ENCODE measurements at places on chromosomes 3 and 15.
A peak's percentile ranks its signal among the peaks of the same experiment; 100 is the strongest.

- DNase-seq, result peak; percentile 34
Measured at GRCh38 chr3:184183679-184184078, 2.3 kb upstream of the ABCF3 start.

DNA sequence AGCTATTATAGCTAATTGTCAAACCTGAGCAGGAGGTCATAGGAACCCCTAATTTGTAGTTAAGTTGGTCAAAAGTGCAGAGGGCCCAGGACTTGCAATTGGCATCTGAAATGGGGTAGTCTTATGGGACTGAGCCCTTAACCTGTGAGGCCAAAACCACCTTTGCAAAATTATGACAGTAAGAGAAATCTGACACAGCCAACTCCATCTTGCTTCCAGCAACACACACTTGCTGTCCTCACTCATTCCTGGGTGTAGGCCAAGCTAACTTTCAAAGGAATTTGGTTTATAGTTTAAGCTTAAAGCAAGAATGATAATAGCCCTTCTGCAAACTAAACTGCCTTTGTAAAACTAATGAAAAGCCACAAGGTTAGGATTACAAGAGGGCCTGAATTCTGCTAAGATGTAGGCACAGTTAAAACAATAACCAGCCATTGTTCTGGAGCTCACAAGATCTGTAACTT lies 57.6 kb upstream of the FRMD4B start:
- no peak for DNase-seq

DNA sequence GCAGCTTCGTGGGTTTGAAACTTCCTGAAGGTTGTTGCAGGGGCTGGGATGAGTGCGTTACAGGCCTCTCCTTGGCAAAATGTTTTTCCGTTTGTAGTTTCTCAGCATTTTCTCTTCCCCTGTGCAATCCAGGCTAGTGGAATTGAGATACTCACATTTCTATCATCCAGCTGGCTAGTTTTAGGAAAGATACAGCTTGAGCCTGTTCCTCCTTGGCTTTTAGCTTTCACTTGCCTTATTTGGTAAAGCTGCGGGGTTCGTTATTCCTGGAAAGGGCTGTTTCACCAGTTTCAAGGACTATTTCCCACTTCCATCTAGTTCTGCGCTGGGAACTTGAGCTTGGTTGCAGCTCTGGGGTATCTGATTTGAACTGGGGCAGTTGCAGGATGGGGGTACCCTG lies 90.3 kb downstream of the ITPR1 start:
- DNase-seq, result no peak

GRCh38 chr3:36678216-36679013 lies 85.9 kb downstream of the DCLK3 start:
- DNase-seq, result no peak

DNA sequence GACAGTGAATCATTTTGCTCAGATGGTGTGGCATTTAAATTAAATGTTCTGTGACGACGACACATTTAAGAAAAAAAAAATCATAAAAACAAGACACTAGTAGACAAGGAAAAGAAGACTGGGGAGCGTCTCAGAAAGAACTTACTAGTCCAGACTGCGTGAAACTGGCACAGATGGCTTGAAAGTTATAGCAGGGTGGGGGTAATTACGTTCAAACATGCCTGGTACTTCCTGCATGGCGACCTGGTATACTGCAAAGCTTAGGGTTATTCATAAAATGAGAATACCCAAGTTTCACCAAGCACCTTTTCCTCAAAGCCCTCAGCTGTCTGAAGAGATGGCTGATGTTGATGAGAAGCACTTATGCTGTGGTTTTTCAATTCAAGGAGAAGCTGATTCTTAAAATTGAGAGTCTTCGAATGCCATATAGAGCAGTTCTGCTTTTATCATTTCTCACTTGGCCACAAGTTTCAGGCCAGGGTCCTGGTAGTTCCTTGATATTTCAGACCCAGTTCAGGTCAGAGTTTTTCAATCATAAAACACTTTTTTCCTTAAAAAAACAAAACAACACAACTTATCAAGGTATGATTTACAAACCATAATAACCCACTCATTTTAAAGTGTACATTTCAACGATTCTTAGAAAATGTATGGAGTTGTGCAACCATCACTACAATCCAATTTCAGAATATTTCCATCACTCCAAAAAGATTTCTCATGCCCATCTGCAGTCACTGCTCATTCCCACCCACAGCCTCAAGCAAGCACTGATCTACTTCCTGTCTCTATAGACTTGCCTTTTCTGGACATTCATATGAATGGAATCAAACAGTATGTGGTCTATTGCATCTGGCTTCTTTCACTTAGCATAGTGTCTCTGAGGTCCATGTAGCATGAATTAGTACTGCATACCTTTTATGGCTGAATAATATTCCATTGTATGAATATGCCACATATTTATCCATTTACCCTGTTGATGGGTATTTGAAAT lies 24.7 kb downstream of the PCOLCE2 start:
- DNase-seq, result no peak

DNA sequence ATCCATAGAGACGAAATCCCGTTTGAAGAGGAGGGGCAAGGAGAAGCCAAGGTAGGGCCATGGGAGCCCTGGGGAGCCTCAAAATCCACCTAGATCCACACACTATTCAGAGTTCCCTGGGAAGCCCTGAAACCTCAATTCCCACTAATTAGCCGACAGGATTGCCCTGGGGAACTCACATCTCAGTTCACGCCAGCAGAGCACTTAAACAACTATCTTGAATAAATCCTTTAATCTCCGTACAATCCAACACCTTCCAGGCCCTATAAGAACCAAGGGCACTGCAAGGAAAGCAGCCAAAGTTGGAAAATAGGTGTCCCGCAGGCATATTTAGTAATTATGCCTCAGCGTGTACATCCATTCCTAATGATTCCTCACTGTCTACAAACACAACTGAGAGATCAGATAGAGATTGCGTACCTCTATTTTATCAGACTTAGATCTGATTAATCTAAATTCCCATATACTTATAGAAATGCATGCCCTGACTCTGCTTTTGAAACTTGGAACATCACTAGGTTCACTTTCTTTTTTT lies 25.6 kb upstream of the EIF4A2 start:
- no peak for DNase-seq

GRCh38 chr15:91852741-91853510 lies 582 bp upstream of the SLCO3A1 start:
- DNase-seq, result peak; percentile 92

GRCh38 chr3:40516201-40516600 lies 8.6 kb upstream of the ZNF621 start:
- DNase-seq, result no peak

GRCh38 chr3:134362670-134363380 lies 11.4 kb downstream of the AMOTL2 start:
- DNase-seq, result peak; percentile 53

DNA sequence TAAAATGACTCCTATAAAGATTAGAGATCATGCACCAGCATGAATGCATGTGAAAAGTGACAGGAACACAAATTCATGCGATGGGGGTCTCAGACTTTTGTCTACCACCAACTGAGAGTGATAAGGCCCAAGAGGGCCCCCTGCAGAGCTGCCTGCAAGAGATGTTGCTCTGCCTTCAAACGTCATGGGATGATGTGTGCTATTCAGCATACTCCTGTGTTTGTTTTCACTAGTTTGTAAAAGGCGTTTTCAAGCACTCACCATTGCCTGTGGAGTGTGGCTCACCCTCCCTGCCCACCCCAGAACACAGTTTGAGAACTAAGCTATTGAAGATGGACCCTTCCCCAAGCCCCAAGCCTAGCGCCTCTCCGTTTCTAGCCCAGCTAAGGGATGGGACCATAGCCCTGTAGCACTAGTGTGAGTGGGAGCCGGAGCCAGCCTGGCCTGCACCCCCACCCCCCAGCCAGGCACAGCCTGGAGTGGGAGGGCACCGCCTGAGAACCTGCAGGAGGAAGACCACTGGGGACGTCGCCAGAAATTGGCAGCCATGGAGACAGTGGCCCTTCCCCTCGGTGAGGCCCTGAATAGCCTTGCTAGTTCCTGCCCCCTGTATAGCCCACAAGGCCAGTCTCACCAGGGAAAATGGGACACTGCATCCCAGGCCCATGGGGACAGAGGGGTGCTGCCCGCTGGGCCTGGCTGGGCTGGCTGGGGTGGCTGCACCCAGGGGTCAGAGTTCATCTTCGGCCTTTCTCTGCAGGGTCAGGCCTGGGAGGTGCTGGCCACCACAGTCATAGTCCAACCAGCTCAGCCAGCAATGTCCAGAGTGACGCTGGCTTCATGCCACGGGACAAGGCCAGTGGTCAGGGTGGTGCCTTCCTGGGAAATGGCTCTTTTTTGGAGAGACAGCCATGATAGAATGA lies 22.6 kb upstream of the KLF13 start:
- peak; percentile 58 for DNase-seq

DNA sequence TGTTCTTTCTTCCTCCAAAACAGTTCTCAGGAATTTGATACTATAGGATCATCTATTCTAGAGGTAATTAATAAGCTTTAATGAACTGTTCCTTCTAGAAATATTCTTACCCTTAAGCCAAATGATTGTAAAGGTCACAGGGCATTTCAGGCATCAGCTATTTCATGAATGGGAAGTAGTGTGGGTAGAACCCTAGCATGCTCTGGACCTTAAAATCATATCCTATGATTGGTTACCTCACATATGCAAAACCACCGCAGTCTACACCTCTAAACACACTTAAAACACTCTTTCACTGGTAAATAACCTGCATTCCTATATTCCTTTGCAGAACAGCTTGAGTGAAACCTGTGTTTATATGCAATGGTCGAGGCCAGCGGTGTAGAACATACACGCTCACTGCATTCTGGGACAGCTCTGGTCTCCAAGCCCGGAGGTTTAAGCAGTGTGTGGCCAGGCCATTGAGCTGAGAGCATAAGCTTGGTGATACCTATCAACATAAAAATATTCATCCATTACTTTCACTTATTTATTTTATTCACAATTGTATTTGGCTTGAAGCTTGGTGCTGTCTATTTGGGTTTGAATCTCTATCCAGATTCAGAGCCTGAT lies 87.7 kb upstream of the RASGRP1 start:
- no peak for DNase-seq

GRCh38 chr3:55341502-55342031 lies 145.5 kb downstream of the WNT5A start:
- DNase-seq, result no peak

GRCh38 chr15:63211549-63211948 lies 22.1 kb downstream of the RAB8B start:
- no peak for DNase-seq

DNA sequence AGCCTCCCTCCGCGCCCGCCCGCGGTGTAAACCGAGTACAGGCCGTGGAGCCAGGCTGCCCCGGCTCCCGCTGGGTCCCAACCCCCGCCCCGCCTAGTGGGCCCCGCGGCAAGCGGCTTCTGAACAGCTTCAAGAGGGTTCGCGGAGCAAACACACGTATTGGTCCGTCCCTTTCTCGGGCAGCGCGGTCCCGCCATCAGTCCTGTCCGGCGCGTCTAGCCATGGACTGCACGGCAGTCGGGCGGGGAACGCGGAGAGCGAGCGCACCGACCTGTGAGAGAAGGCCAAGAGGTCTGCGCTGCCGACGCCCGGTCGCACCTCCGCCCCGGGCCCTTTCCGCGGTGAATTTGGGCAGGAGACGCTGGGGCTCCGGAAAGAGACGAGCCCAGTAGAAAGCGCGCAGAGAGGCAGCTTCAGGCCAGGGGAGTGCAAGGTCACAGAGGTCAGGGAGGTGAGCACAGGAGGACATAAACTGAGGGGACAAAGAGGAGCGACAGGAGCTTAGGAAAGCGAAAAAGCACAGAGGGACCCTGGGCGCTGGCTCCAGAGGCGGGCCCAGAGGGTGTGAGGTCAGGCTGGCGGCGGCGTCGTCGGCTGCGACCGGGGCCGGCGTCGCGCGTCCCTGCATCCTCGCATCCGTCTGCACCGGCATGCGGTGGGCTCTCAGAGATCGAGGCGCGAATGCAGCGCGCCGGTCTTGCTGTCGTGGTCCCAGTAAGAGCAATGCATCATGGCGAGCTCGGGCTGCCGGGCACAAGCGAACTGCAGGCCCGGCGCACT lies 1.8 kb downstream of the FOXL2 start:
- DNase-seq, result peak; percentile 68

- peak; percentile 76 for DNase-seq
Measured at GRCh38 chr15:98649472-98650416, 1.4 kb downstream of the IGF1R start.
